ENCODE measurements at places on chromosomes 2 and 18.

- DNase-seq: no peak
These were observed 1604.2 kb downstream of the LRP1B start for GRCh38 chr2:140526575-140526974.

GRCh38 chr2:26330604-26331003, 15.3 kb upstream of the SELENOI start:
- no peak for DNase-seq

- DNase-seq: no peak
These were observed 58.8 kb upstream of the TANK start for GRCh38 chr2:161101406-161101805.

DNA sequence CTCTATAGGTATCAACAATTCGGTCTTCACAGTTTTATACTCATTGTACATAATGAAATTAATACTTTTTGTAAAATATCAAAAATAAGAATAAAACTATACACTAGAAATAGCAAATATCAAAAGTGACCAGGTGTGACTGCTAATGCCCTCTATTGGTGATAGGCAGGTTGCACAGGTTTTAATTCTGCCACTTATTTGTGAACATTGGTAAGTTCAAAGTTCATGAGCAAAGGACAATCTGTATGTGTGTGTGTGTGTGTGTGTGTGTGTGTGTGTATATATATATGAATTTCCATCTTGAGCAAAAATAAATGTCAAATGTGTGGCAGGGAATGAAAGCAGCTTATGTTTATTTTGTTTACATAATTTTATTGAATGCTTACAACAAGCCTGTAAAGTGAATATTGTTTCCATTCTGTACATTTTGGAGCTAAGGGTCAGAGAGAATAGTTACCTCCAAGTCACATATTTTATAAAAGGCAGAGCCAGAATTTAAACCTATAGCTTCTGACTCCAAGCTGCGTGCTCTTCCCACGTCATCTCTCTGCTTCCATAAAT, 537.4 kb downstream of the CPS1 start:
- DNase-seq: no peak

DNA sequence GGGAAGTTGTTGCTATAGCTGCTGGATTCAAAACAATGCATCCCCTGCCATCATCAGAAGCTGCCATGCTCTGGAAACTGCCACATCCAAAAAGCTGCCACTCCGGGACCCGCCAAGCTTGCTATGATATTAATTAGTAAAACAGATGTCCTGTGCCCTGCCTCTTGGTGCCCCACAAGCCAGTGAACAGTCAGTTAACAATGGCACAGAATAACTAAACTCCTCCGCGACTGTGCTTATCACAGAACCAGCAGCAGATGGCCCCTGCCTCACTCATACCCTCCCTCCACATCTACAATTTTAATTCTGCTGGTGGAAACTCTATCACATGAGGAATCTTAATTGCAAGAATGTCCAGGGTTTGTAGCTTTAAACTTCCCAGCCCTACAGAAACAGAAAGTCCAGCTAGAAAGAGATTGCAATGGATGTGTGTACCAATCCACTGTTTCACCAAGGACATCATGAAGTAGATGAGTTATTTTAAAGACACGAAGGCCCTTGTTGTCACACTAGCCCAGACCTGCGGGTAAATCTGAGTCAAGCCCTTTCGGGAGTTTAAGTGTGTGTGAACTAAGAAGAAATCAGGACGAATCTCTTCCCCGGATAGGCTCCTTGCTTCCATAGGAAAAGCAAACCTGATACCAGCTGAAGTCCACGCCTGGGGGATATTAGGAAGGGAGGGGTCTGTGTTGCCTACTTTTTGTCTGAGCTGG, 7.4 kb upstream of the ACYP2 start:
- DNase-seq: no peak

GRCh38 chr2:159774370-159774990, 23.5 kb downstream of the CD302 start:
- DNase-seq: no peak

DNA sequence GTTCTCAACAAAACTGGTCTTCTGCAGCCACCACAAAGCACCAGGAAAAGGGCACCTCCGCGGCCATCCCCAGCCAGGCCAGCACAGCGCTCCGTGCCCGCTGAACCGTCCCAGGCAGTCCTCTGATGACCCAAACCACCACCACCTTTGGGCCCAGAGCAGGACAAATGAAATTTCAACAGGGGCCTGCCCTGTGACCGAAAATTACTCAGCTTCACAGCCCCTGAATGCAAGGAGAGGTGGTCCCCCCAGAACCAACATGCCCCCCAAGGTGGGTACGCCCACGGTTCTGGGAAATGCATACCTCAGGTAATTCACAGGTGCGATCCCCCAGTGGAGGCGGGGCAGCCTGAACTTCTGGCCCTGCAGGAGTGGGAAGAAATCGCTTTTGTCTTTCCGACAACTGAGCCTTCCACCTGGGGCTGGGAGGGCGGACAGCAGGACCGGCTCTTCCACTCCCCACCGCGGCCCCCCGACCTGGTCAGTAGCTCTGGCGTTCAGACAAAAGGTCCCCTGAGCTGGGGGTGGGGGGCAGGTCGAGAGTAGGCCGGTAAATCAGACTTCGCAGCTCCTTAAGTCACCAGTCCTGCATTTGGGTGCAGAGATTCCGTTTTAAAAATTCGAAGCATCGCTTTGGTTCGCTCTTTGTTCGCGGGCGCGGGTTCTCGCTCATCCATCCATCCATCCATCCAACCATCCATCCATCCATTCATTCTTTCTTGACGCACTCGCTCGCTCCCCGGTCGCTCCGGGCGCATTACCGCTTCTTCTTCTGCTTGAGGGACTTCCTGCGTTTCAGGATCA, 1.4 kb downstream of the ARL4C start:
- DNase-seq: no peak

GRCh38 chr2:126653761-126654160, 2.2 kb upstream of the GYPC start:
- DNase-seq: no peak

Measured in NT2/D1 (cell line).